ENCODE measurements at places on chromosomes 12 and 14. TPM values are rescaled to one million over a fixed set of nuclear protein-coding genes. Genes with fewer than 3 reads are reported as not detected.

The DEPDC4 gene
- 5.7 TPM for total RNA-seq

The CAPZA3 gene
- total RNA-seq, result not detected

GRCh38 chr12:6125310-6125608 lies 789 bp upstream of the VWF start:
- no peak for DNase-seq

The TCL1B gene
- not detected for total RNA-seq

- DNase-seq, result no peak
These were observed 13.5 kb upstream of the IRF2BPL start for GRCh38 chr14:77041881-77042545.

GRCh38 chr12:10567813-10568212 lies 45.6 kb downstream of the MAGOHB start:
- no peak for DNase-seq

The PTCSC3 gene
- total RNA-seq, result not detected

All from K562 (cell line).